ENCODE measurements at places on chromosomes 12 and 14.

DNA sequence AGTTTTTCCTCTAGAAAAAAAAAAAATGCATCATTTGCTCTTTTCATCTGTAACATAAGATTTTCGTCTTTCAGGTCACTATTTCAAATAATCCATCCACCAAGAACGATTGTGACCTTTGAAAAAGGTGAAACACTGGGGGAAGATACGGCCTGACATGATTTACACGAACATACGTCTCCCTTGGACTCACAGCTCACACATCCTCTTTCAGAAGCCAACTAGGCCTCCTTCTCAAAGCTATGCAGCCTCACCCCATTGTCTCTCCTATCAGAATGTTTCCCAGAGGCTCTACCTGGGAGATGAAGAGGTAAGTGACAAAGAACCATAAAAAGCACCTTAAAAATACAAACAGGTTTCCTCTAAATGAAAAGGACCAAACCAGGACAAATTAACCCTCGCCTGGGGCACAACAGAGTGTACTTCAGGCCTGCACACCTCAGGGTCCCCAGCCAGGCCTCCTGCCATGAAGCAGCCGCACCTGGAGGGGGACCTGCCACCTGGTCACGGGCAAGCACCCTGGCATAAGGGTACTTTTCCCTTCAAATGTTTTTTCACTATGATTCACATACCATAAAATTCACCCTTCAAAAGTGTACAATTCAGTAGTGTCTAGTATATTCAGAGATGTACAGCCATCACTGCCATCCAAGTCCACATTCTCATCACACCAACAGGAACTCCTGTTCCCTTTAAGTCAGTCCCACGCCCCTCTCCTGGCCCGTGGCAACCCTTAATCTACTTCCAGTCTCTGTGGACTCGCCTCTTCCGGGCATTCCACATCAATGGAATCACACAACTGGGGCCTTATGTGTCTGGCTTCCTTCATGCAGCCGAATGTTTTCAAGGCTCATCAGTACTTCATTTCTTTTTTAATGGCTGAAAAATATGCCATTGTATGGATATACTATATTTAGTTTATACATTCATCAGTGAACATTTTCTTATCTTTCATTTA is 5.4 kb downstream of the SLC15A4 start:
- no peak for DNase-seq

DNA sequence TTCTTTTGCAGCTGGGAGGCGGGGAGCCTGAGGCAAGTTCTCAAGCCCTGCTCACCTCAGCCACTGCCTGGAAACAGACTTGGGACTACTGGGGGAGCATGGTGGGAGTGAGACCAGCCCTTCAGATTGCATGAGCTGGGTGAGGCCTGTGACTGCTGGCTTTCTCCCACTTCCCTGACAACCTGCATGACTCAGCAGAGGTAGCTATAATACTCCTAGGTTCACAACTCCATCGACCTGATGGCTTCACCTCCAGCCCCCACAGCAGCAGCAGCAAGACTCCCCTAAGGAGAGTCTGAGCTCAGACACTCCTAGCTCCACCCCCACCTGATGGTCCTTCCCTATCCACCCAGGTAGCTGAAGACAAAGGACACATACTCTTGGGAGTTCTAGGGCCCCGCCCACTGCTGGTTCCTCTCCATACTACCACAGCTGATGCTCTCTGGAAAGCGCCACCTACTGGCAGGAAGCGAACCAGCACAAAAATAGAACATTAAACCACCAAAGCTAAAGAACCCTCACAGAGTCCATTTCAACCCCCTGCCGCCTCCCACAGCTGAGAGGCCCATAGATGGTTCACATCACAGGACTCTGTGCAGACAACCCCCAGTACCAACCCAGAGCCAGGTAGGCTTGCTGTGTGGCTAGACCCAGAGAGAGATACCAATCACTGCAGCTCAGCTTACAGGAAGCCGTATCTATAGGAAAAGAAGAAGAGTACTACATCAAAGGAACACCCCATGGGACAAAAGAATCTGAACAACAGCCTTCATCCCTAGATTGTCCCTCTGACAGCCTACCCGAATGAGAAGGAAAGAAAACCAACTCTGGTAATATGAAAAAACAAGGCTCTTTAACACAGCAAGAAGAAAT is 68.7 kb downstream of the RPAP3 start:
- peak; percentile 61 for DNase-seq

DNA sequence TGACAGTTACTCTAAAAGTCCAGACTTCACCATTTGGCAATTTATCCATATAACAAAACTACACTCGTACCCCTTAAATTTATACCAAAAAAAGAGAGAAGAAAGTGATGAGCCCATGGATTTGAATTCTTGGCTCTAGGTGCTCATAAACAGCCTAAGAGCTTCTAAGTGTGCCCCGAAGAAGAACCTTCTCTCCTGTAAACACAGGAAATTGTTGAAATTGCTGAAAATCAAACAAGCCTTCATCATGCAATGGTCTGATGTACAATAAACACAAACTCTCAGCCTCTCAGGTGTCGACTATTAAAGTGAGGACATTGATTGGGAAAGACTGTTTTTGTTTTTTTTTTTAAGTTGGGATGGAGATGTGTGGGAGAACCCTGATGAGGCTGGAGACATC is 21.8 kb downstream of the PDE6H start:
- no peak for DNase-seq

DNA sequence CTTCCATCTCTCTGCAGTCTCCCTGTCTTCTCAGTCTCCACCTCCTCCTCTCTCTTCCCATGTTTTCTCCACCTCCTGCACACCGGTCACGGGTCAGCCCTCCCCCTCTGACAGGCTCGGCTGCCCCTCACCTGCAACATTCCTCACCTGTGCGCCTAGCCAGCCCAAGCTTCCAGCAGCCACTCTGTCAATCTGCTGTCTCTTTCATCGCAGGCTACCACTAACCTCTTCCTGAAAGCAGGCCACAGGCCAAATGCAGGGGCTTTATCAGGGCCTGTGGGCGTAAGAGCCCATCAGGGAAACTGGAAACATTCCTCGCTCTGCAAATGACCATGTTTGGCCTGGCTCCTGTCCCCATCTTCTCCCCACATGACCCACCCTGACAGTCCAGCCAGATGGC is 34.5 kb downstream of the CMKLR1 start:
- no peak for DNase-seq

- DNase-seq = no peak
These were observed 5.3 kb upstream of the BEST3 start for GRCh38 chr12:69704357-69704756.

DNA sequence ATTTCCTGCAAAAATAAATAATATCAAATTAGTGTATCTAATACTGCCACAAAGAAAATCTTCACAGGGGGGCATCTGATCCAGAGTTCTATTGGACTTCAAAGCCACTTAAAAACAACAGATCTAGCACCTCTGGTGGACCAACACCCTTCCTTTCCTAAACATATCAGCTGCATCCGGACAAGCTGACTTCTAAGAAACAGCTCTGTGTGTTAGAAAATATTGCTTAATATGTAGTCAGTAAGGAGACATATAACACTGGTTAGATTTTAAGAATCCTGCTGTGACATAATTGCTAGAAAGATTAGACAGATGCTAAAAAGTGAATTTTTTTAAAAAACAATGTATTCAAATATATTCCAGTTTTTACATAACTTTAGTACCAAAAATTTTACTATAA is 61.1 kb upstream of the PTPRB start:
- no peak for DNase-seq

- DNase-seq = no peak
These were observed 60.0 kb downstream of the TTC6 start for GRCh38 chr14:37655418-37655817.

GRCh38 chr12:64609536-64610078 is 688 bp upstream of the RASSF3 start:
- no peak for DNase-seq

DNA sequence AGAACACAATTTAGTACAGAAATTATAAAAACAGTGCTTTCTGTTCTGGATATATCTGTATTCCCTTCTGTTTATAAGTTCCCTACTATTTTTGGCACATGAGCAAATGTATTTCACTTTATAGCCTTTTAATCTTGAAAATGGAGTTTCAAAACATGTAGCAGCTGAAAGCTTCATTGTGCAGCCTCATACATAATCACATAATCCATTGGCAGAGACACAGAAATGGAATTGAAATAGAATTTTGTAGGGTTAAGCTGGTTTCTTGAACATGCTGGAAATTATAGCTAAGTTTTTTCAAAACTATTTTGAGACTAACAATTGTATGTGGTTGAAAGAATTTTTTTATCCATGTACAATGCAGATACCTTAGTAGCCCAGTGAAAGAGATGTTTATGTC is 614.3 kb upstream of the MDGA2 start:
- DNase-seq = no peak

DNA sequence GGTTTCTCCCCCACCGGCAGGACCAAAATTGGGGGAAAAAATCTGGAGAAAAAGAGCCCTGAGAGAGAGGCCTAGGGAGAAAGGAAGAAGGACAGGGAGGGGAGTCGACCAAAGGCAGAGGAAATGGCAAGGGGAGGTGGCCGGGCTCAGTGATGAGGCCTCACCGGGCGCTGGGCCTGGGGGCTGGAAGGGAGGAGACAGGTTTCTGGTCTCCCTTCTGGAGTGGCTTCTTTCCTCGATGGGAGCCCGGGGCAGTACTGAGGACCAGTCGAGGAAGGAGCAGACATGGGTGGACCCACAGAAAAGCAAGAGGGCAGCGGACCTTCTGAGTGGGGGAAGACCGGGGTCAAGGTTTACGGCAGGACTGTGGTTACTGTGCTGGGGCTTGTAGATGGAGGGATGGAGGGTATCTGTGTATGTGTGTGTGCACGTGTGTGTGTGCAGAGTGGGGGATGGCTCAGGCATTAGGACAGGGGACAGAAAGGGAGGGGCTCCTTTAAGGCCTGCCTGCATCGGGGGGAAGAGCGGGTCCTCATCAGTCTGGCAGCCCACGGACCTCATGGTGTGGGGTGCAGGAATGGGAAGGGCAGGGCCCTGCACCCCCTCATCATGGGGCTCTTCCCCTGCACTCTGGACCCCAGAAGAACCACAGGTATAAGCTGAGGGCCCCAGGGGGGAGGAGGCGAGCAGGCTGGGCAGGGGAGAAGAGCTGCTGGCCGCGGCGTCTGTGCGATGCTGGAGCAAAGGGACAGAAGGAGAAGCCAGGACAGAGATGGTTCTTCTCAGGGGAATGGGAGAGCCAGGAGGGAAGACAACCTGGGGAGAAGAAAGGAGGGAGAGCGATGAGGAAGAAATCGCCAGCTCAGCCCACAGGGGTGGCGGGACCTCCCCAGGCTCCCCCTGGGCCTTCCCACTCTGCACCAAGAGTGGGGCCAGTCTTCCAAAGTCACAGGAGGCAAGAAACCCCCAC is 15.1 kb upstream of the RPLP0 start:
- DNase-seq = no peak

DNA sequence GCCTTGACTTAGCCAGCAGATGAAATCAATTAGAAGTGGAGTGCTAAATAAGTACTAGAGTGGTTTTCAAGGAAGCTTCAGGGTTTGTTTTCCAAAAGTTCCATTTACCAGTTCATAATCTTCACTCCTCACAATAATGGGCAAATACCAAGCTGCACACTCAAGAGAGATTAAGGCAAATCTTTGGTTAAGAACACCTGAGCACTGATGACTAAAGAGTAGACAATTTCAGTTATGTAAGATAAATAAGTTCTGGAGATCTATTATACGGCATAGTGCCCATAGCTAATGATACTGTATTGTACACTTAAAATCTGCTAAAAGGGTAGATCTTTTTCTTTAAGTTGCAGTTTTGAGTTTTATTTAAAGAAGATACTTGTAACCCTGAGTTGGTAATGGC is 125.0 kb downstream of the ARMH4 start:
- DNase-seq = no peak

GRCh38 chr12:31009976-31010375 is 63.7 kb upstream of the DDX11 start:
- no peak for DNase-seq

DNA sequence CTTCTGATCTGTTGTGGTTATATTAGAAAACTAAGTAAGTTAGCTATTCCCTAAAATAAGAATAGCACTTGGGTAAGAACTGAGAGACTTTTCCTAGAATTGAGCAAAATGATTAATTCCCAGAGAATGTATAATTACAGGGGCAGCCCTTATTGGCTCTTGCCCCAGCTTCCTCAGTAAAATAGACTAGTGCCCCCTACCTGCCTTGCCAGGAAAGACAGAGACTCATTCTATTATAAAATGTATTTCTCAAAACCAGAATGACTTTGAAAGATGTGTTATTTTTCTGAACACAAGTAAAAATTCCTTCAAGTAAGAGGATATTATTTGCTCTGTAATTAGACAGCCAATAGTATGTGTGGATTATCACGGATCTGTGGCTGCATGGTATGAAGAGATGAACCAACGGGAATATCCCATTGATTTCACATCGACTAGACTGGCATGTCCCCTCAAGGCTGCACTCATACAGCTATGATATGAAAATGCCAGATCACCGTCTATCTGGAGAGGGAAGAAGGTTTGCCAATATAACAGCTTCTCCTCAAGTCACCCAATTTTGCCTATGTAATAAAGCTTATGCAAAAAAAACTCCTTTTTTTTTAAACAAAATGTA is 7.4 kb upstream of the GLRX5 start:
- peak; percentile 87 for DNase-seq

- DNase-seq = no peak
These were observed 18.9 kb downstream of the CMAS start for GRCh38 chr12:22064968-22065367.

GRCh38 chr14:58862416-58863160 is 224.8 kb downstream of the DACT1 start:
- DNase-seq = no peak

DNA sequence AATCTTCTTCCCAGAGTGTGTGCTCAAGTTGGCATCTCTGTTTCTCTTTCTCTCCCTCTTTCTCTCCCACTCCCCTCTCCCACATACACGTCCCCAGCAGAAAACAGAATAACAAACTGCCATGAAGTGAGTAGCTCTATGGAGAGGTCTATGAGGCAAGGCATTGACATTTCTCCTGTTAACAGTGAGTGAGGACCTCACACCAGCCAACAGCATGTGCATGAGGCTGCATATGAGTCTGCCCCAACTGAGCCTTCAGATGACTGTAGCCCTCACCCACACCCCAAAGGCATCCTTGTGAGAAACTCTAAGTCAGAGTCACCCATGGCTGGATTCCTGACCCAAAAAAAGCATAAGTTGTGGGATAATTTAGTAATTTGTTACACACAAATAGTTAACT is 50.4 kb downstream of the MAGOHB start:
- DNase-seq = no peak

DNA sequence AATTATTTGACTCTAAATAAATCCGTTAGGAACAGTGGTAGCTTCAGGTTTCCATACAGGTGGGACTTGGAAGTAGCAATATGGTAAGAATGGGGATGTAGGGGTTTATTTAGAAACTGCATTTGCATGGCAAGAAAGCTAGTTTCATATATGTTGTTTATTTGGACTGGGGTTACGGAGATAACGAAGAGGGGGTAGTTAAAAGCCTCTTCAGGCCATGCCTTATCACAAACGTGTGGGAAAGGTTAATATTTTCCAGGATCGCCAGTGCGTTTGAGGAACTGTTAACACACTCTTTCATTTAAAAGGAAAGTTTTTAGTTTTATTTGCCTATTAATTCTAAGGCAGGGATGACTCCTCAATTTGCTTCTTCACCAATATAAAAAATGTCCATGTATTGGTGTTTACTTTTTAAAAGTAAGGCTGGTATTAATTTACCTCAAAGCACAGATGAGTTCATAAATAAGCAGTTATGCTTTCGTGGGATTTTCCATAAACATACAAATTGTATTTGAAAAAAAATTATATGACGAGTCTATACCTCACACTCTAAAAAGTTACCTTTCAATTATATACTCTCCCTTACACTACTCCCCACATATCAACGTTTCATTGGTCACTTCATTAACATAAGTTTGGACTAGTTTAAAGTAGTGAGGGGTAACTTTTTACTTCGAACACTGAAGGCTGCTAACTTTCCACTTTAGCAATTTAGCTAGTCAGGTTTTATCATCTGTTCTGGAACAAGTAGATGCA is 814 bp downstream of the RAB2B start:
- no peak for DNase-seq
